Esophagus squamous epithelium (tissue), 5 donors: ENCODE measurements at places on chromosomes 5 and 9.

DNA sequence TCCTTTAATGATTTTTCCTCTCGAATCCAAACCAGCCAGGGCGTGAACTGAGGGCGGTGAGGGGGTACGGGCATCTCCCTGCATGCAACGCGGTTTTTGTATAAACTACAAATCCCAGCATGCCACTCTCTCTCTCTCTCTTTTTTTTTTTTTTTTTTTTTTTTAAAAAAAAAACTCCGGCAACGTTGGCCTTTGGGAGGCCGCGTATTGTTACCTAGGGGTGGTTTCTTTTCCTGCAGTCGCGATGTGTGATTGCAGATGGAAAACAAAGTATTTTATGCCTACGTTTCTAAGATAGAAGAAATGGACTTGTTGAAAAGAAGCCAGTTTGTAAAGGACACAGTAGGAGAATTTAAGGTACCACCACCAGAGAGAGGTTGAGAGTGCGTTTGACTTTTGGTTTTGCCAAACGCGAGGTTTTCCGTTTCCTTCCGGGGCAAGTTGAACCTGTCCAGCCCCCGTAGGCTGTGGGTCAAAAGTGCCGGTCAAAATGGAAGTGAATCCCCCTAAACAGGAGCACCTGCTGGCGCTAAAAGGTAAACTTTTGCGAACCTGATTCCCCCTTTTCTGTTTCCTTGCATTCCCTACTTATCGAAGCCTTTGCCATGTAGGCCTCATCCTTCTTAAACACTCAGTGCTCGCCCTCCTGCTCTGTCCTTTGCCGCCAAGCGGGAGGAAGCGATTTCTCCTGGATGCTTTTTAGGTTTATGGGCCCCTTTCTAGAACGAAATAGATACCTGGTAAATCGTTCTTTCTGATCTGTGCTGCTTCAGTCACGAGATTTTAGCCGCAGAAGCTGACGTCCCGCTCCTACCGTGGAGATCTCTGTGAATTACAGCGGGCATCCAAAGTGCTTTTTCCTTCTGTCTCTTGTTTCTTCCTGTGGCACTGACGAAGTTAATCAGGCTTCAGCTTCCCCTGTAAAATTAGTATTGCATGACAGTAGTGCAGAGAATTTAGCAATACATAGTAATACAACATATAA is at the start of the genes SHLD3 and TRAPPC13:
Gene SHLD3, plus strand, starts transcription at position 457 of the 985 bp plus-strand sequence. CDS start 4,561 bp downstream, outside the sequence.
Gene TRAPPC13, plus strand, starts transcription at position 457 of the 985 bp plus-strand sequence. Its CDS starts 34 bp downstream, at position 491.
- DNase-seq, result peak; percentile 70

DNA sequence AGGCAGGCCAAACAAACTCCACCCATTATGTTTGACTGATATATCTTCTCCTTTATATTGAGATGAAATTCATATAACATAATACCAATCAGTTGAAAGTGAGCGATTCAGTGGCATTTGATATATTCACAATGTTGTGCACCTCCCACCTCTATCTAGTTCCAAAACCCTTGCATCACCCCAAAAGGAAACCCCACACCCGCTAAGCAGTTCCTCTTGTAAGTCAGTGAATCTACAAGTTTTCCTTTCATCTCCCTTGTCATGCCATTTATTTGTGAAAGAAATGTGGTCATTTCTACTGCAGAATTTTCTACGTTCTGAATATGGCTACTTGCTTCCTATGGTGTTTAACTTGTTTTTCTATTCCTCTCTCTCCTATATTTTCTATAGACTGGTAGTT is 99.4 kb upstream of the PTPN3 start:
- no peak for DNase-seq

DNA sequence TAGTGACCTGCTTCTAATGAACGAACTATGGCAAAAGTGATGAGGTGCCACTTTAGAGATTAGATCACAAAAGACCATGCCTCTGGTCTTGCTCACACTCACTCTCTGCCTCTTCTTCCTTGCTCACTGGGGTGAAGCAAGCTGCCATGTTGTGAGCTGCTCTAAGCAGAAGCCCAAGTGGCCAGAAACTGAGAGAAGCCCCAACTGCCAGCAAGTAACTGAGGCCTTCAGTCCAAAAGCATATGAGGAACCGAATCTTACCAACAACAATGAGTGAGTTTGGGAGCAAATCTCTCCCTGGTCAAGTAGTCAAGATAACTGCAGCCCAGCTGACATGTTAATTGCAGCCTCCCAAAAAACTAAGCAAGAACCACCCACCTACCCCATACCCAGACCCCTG is 126.0 kb upstream of the ACO1 start:
- no peak for DNase-seq

DNA sequence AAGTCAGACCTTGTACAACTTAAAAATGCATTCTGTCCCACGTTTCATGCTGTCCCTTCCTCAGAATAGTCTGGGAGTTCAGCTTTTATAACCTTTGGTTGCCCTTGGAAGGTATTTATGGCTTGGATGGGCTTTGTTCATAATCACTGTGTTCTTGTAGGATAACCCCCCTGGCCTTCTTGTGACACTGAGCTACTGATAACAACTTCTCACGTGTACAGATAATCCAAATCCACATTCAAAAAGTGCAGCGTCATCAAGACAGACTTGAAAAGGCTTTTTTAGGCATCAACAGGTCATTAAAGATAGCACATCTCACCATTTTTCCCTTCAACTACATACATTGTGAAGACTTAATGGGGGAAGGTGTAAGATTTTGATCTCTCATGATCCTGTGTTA is 42.0 kb downstream of the SLC1A3 start:
- DNase-seq, result no peak

DNA sequence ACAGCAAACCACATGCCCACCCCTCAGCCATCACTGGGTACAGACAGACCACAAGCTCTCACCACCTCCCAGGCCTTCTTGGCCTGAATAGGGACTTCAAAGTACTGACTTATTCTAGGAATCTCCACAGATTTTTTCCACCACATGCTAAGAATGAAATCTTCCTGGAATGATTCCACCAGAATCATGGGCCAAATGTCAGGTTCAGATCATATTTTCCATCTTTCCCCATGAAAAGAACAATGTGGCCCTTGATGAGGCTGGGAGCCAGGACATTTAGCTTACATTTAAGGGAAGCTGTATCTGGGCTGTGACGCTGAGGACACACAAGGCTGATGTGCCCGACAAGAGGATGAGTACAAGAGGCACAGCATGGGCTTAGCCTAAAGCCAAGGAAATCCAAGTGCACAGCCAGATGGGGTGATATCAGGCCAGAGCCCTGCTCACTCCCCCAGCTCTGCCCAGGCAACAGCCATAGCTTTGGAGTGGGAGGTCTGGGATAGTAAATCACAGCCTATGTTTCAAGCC is 28.1 kb downstream of the ACSL6 start:
- DNase-seq, result no peak

DNA sequence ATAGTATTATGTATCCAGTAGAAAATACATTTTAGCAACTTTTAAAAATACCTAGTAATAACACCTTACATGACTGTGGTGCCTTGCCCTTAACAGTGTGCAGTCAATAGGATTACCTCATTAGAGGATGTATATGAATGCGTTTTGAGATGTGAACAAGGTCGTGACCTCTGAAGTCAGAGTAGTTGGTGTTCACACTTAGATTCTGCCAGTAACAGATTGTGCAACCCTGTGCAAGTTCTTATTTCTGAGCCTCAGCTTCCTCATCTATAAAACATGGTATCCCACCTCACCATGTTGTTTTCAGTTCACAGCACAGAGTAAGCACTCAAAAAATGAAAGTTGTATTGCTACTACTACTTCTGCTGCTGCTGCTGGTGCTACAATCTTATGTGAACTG is 347.3 kb downstream of the KDM4C start:
- DNase-seq, result no peak

- DNase-seq, result no peak
These were observed 103.6 kb upstream of the FST start for GRCh38 chr5:53376853-53377252.

DNA sequence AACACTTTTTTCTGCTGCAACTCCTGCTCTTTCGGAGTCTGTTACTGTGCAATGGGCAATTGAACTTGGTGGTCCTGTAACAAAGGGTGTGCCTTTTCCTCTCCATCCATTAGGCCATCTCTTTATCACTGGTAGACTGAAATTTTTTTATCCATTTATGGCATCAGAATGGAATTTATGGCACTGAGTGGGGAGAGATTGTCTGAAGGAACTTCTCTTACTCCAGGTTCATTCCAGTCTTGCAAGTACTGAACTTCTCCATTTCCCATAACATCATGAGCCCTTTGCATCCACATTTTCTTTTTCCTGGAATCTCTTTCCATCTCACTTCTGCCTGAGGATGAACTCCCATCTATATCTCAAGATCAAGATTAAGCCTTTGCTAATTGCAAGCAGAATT is 10.0 kb downstream of the SLC46A2 start:
- no peak for DNase-seq

DNA sequence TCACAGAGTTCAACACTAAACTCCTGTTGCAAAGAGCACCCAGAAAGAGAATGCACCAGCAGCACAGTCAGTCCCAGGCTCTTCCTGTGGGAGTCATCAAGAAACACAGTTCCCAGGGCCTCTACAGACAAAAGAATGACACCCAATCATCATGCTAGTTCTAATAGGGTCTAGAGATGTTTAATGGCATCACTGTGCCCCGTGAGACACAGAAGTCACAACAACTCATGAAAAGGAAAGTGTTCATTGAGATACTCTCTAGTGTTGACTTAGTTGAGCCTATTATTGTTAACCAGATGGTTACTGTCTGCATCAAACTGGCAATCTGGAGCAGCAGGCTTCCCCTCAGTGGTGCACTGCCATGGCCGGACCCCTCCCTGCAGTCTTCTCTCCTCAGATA is 1.6 kb downstream of the KLHL3 start:
- no peak for DNase-seq

GRCh38 chr9:23823269-23823668 is 2.8 kb downstream of the ELAVL2 start:
- DNase-seq, result no peak

DNA sequence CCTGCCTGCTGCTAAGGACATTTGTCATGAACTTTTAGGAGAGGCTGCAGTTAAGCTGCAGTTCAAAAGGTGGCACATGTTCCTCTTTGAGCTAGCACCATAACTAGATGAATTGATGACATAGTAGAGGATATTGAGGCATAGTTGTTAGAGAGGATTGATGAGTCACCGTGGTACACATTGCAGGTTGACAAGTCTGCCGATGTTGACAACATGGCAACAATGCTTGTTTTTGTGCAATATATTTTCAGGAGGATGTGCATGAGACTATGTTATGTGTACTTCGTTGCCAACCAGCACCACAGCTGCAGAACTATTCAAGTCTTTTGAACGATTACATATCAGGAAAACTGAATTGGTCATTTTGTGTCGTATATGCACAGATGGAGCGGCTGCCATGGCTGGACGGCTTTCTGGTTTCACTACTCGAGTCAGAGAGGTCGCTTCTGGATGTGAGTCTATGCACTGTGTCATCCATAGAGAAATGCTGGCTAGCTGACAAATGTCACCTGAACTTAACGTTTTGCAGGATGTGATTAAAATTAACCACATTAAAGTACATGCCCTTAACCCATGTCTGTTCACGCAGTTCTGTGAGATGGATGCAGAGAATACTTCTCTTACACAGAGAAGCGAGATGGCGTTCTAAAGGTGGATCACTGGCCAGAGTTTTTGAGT is 24.2 kb downstream of the ANP32B start:
- DNase-seq, result no peak

GRCh38 chr5:34571677-34572041 is 84.5 kb upstream of the RAI14 start:
- DNase-seq, result no peak

DNA sequence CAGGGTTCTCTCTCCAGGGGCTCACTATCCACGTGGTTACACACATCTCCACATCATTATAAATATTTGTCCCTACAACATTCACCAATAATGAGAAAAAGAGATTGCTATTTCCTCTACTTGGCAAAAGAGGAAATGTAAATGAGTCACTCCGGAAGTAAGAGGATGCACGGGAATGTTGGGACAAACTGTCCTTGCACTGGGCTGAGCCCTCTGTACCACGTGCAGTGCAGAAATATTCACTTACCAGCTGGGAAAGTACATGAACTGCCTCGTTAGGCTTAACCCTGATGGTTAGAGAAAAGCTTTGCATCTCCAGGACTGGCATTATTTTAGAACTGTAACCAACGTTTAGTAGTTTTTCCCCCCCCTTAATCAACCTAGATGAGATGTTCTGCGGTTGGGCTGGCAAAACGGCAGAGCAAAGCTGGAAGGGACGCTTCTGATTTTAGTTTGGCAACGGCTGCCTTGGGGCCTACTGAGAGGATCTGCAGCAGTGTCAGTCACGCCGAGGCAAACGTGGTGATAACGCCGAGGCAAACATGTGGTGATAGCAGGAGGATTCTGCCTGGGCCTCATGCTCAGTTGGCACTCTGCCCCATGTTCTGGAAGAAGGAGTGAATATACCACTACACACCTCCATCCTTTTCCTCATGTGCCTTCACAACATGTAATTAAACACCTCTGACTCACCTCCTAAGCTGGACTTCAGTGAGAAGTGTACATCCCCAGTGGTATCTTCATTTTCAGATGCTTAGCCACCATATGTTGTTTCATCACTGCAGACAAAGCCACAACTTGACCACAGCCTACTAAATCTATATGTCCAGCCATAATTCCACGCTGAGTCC is 661.4 kb upstream of the KLF4 start:
- no peak for DNase-seq

DNA sequence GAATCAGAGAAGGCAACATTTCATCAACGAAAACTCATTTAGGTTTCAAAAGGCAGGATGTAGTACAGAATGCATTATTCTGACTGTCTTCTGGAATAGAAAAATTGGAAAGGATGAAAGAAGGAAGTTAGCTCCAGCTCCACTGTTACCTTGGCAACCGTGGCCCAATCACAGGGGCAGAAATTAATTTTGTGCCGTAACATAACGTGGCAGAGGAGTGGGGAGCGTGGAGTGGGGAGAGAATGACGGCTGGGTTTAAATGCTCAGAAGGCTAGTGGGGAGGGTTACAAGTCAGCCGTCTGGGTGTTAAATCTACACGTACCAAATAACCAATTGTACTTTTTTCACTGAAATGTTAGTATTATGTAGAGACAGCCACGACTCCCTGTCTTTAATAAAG is 32.3 kb upstream of the EQTN start:
- DNase-seq, result no peak

DNA sequence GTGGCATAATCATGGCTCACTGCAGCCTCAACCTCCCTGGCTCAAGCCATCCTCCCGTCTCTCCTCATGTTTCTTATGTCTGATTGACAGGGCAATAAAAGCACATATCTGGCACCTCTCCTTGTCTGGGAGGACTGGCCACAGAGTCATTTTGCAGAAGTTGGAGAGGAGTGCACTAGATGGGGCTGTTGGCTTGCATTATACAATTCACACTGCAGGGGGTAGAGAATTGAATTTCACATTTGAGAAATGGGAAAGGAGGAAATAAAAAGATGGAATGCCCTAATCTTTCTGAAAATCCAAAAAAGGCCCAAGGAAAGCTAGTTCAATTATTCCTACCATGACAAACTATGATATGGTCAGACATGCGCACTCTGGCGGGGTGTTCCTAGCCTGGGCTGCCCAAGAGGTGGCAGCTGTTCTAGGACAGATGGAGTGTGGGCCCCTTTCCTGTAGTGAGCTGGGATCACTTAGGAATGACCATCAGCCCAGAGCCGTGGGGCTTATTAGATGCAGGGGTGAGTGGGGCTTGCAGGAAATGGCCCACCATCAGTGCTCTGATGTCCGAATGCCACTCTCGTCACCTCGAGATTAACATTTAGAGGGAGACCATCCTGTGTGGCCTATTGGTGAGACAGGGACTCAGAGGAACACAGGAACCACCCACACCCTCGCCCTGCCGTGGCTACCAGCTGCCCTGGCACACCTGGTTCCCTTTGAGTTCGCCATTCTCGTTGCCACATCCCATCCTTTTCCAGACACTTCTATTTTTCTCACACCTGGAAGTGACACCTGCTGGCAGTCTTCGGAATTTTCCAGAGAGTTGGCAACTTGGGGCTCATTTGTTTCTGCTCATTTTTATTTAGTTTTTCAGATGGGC is 21.8 kb upstream of the ANKRD18A start:
- no peak for DNase-seq

GRCh38 chr9:98708103-98708932 is 417 bp downstream of the GABBR2 start:
- DNase-seq, result no peak
